Left kidney (tissue), 8 donors: ENCODE measurements at places on chromosomes 12 and 14. TPM values are rescaled to one million over a fixed set of nuclear protein-coding genes. Genes with fewer than 3 reads are reported as not detected.

GRCh38 chr14:69054030-69054429 is 74.9 kb upstream of the ACTN1 start:
- no peak for DNase-seq

- no peak for DNase-seq
Measured at GRCh38 chr12:13631873-13632272, 349.5 kb downstream of the GRIN2B start.

- DNase-seq, result no peak
Measured at GRCh38 chr12:33052141-33053051, 155.8 kb upstream of the PKP2 start.

- DNase-seq, result no peak
Measured at GRCh38 chr14:98926801-98927200, 345.2 kb downstream of the BCL11B start.

GRCh38 chr14:32469388-32470160 is 140.5 kb downstream of the AKAP6 start:
- no peak for DNase-seq

Gene FAM181A
- not detected for polyA plus RNA-seq

Gene COX8C
- polyA plus RNA-seq, result 0.71 TPM

Gene KRT73
- not detected for polyA plus RNA-seq

Gene NPFF
- polyA plus RNA-seq, result 2.1 TPM

Gene TGM1
- polyA plus RNA-seq, result 2.3 TPM

Gene LMNTD1
- not detected for polyA plus RNA-seq
